ENCODE measurements at places on chromosomes 3 and 15.

- DNase-seq = no peak
Observed at GRCh38 chr15:88440021-88440420, 27.2 kb downstream of the MRPL46 start.

- DNase-seq = no peak
Observed at GRCh38 chr3:46116996-46117395, 89.7 kb upstream of the XCR1 start.

GRCh38 chr3:43330981-43331380, 44.6 kb downstream of the SNRK start:
- DNase-seq = no peak

DNA sequence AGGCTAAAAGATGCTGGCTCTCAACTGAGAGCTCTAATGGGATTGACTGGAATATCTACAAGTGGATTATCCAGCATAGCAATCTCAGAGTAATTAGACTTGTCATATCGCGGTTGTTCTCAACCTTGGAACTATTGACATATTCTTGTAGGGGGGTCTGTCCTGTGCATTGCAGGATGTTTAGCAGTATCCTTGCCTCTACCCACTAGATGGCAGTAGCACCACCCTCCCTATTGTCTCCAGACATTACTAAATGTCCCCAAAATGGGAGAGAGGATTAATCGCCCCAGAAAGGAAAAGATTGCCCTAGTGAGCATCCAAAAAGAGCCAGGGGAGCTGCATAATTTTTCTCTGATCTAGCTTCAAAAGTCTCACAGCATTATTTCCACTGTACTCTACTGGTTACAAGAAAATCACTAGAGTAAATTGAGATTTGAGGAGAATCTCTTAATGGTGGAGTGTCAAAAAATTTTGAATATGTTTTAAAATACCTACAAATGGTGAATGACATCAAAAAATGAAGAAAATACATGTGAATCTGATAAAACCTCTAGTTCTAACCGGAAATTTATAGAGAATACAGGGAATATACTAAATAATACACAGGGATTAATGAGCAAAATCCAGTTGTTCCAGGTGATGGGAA, 388.2 kb upstream of the AGTR1 start:
- no peak for DNase-seq

DNA sequence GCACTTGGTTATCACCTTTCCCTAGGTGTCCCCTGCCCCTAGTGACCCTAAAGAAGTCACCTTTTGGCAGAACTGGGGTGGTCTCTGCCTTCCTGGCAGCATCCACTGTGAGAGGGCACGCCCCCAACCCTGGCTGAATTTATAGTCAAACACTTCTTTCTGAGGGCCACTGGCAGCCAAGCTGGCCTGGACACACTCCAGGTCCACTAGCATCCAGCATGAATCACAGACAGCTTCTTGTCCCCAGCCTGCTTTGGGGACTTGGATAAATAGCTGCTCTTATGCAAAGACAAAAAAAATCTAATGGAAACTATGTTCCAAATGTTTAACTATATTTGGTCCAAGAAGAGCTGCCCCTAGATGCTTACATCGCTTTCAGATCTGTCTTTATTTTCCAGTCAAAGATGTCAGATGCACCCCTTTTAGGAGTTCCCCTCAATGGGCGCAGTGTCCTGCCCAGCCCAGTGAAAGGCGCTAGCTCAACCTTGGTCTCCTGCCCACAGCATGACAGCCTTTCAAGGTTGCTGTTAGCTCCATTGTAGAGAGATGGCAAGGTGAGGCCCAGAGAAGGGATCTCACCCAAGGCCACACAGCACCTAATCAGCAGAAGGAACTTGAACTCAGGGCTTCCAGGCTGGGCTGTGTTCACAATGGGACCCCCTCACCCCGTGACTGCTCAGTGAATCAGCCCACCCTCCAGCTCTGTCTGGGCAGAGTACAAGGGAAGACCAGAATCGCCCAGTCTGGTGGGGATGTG, 7.0 kb downstream of the RASL12 start:
- no peak for DNase-seq

- no peak for DNase-seq
Observed at GRCh38 chr3:67109651-67110204, 111.6 kb downstream of the KBTBD8 start.

DNA sequence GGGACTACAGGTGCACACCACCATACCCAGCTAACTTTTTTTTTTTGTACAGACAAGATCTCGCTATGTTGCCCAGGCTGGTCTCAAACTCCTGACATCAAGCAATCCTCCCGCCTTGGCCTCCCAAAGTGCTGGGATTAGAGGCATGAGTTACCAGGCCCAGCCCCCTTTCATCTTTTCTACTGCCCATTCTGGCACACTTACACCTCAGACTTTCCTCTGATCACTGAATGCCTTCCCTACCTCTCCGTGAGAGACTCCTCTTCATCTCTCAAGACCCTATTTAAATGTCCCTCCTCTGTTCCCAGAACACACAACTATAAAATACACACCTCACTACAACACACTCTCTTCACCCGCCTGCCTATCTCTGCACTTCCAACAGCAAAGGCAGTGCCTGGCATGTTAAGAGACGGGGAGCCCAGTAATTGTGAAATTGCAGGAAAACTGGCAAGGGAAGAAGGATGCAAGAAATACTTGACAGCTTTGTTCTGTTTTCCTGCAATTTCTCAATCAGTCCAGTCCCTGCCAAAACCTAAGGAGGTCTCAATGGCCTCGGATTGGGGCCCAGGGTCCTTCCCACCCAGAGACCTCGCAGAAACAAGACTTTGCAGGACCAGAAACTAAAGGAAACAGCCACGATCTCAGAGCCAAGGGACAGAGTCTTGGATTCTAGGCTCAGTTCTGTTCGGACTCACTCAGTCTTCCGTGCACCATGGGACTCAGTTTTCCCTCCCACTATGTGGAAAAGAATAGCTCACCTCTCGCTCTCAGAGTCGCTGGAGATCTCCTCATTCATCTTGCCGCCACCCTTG, 849 bp downstream of the RRP9 start:
- DNase-seq = no peak
